ENCODE measurements at places on chromosomes 6 and 20.
A peak's percentile ranks its signal among the peaks of the same experiment; 100 is the strongest.

GRCh38 chr6:104527761-104528415, 331.8 kb downstream of the HACE1 start:
- peak; percentile 18 for DNase-seq

- peak; percentile 78 for DNase-seq
These were observed at the start of gene ZNF311 for GRCh38 chr6:29005183-29005885. TSS of gene ZNF311 (minus strand) at chr6:29005315. CDS start at chr6:29003954, 1,361 bp downstream.

DNA sequence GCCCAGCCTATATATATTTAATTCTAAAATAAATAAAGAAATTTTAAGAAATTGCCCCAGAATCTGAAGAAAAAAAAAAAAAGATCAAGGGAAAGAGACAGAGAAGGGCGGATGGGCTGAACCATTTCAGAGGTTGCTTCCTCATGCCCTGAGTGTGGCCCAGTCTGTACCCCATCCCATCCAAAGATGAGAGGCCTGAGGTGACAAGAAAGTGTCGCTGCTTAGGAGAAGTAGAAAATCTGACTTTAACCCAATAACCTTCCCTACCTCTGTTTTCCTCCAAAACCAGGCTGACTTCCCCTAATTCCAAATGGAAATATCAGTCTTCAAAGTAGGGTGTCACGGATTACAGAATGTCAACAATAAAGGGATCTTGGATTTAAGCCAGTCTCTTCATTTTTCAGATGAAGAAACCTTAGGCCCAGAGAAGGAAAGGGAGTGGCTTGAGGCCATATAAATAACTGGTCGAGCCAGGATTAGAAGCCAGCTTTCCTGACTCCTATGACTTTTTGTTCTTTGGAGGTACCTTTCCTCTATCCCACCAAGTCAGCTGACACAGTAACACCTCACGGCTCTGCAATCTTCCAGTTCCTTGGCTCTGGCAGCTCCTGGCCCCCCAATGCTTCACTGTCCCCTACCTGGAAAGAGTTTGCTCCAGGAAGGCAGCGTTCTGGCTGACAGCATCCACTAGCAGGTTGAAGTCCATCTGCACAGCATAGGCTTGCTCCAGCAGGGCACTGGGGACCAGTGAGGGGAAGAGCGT, 10.1 kb downstream of the GSS start:
- DNase-seq = no peak

- no peak for DNase-seq
These were observed 231.8 kb upstream of the RREB1 start for GRCh38 chr6:6875818-6876470.

GRCh38 chr6:121794630-121795029, 359.2 kb downstream of the GJA1 start:
- no peak for DNase-seq

- no peak for DNase-seq
These were observed 23.4 kb downstream of the DYNLT1 start for GRCh38 chr6:158620963-158621693.
